Neuronal stem cell (in vitro differentiated cells): ENCODE measurements at places on chromosomes 3 and 15.

GRCh38 chr15:55060836-55061235, 135.9 kb downstream of the RSL24D1 start:
- DNase-seq = no peak

GRCh38 chr3:114879059-114880031, 267.7 kb downstream of the ZBTB20 start:
- no peak for DNase-seq

DNA sequence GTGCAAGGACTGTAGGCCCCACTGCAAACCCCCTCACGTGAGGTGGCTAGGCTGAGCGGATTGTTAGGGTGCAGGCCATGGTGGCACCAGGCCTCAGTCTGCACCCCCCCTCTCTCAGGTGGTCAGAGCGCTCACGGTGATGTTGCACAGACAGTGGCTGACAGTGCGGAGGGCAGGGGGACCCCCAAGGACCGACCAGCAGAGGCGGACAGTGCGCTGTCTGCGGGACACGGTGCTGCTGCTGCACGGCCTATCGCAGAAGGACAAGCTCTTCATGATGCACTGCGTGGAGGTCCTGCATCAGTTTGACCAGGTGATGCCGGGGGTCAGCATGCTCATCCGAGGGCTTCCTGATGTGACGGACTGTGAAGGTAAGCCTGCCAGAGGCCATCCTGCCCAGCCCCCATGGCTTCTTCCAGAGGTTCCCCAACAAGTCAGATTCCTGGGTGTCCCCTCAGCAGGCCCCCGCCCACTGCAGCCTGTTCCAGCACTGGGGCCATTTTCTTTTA, 18.2 kb downstream of the ATRIP start:
- DNase-seq = no peak

GRCh38 chr15:76964157-76964556, 30.8 kb upstream of the PSTPIP1 start:
- no peak for DNase-seq

DNA sequence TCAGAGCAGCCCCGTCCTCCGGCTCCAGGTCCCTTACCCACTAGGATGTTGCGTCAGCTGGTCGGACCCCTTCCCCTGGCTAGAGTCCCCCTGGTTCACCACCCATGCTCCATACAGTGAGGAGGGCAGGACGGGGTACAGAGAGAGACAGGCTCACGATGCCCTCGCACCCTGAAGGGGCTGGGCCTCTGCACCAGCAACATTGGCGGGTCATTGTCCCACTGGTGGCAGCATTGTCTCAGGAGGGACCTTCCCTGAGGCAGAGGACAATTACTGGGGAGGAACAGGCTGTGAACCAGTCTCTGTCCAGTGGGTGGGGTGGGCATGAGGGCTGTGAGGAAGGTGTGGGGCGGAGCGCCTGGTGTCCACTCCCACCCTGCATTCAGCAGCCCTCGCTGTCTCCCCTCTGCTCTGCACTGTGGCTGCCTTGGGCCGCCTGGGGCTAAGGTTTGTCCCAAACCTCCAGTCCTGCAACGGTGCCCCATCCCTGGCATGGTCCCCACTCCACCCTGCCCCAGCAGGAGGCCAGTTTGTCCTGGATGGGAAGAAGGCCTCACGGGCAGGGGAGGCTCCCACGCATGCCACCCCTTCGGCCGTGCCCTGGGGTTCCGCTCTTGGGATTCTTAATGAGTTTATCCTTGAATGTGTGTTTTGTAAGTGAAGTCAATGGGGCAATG, 48.0 kb upstream of the KLF13 start:
- DNase-seq = no peak
